ENCODE measurements at places on chromosomes 6 and 20.

- DNase-seq = no peak
These were observed 18.4 kb downstream of the SAMD3 start for GRCh38 chr6:130204322-130204721.

- DNase-seq = no peak
These were observed 146.4 kb upstream of the FAM83B start for GRCh38 chr6:54700158-54700557.

- DNase-seq = no peak
These were observed 28.9 kb downstream of the EIF2S2 start for GRCh38 chr20:34083137-34083536.

DNA sequence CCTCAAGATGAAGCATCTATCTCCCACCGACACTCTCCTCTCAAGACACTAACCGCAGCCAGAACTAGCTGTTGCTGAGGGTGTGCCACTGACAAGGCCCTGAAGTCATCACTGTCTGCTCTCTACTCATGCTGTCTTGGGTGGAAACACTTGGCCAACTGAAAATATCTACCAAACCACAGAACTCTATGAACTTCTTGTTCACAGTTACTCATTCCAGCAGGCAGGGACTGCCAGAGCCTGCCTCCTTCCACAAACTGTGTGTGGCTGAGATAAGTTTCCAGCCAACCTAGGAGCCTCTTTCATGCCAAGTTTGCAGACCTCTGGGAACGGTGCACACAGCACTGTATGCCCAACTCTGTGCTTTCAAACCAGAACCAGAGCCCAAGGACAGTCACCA is 45.5 kb upstream of the NXT1 start:
- DNase-seq = no peak

GRCh38 chr6:166618866-166619761 is 7.9 kb downstream of the RPS6KA2 start:
- DNase-seq = no peak

DNA sequence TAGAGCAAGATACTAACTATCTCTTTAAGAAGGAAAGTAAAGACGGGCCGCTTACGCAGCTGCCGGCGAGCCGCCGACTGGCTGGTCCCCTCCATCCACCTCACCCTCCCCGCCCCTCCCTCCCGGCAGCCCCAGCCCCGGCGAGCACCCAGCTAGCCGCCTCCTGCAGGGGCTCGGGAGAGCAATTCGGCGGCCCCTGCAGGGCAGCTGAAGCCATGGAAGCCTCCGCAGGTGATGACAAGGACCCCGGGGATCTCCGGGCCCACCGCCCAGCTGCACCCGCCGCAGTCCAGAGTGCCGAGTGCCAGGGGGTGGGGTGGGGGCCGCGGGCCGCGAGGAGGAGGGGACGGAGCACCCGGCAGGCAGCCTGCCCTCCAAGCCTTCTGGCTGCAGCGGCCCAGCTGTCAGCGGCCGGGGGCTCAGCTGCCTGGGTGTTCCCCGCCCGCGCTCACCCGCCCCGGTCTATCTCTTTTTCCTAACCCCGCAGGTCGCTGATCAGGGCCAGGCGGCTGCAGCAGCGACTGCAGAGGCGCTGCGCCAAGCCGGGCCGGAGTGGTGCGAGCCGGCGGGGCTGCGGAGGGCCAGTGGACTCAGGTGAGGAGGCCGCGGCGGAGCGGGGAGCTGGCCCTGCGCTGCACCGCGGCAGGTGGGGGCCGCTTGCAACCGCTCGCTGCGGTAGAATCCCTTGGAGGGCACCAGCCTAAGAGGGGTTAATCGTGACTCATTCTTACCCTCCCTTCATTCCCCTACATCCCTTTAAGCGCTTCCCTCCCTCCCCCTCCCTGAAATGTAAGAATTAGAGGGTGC is at the start of gene SNPH:
SNPH (plus strand) TSS at position 128 of the 807 bp plus-strand sequence. CDS start 29,946 bp downstream, outside the sequence.
- peak; percentile 56 for DNase-seq

Data from Karpas-422 (cell line).